ENCODE measurements at places on chromosomes 11 and 22. TPM values are rescaled to one million over a fixed set of nuclear protein-coding genes. Genes with fewer than 3 reads are reported as not detected.
A peak's percentile ranks its signal among the peaks of the same experiment; 100 is the strongest.

- DNase-seq: no peak
Measured at GRCh38 chr11:81484196-81484595, 1249.5 kb downstream of the FAM181B start.

- DNase-seq: no peak
Measured at GRCh38 chr11:44837661-44838060, 110.9 kb downstream of the TSPAN18 start.

DNA sequence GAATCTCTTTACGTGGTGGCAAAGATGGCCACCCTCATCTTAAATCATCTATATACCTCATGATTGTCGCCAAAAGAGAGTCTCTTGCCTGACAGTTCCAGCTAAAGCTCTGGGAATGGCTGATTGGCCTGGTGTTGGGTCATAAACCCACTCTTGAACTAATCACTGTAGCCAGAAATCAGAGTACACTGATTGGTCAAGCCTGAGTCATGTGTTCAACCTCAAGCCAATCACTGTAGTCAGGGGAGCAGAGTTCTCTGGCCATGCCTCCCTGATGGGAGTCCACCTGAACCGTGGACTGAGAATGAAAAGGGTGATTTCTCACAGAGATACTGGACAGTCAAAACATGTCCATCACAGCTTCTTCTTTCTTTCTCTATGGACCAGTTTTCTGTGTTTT lies 45.8 kb downstream of the RCN1 start:
- no peak for DNase-seq

- peak; percentile 53 for DNase-seq
Measured at GRCh38 chr22:36052505-36052941, 23.9 kb upstream of the RBFOX2 start.

- DNase-seq: no peak
Measured at GRCh38 chr22:23892130-23892529, 2.1 kb upstream of the MIF start.

DNA sequence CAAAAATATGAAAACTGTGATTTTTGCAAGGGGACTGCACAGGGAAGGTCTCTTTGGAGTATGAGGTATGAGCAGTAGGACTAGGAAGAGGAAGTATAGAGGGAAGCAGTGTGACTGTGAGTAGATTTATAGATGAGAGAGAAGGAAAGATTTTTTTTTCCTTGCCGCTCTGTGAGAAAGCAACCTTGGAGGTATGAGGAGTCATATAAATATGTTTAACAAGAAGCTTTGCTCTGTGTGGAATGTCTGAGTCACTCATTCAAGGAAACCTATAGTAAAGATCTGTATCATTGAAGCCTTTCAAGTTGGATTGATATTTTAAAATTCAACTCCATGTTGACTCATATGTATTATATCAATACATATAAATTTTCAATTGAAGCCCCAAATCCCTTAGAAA lies 26.2 kb downstream of the DNHD1 start:
- peak; percentile 54 for DNase-seq

DNA sequence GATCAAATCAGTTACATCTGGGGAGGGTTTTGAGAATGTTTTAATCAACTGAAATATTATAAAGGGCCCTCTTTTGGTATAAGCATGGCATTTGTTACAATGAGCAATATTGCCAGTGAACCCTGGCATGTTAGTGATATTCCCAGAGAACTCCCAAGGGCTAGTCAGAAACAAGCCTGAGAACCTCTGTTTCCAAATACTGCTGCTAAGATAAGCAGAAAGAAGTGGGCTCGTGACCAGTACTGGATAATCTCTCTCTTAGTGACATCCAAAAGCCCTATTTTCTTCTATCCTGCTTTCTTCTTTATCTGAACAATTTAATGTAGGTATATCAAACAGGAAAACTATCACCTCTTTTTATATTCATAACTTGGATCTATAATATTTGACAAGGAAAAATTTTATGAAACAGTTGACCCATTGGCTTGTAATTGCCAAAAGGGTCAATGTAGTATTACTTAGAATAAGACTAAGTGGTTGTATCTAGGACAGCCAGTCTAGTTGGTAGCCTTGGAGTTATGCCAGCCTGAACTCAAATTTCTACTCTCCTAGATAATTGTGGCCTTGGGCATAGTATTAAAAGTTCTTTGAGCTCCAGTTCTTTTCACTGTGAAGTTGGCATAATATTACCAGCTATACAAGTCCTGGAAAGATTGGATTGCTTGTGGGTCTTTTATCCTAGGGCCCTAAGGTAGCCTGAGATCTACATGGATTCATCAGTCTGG lies 15.7 kb downstream of the CAT start:
- DNase-seq: no peak

DNA sequence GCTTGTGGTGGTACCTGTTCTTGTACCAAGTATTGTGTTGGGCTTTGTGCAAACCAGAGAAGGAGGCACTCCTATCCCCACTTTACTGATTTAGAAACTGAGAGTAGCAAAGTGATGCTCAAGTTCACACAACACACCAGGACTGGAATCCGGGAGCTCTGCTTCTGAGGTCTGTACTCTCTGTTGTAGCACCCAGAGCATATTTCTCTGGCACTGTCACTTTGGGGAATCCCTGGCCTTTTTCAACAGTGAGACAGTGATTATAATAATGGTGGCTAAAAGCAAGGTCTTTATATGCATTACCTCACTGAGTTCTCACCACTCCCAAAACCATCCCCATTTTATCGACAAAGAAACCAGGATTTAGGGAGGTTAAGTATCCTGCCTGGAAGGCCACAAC lies 362.4 kb downstream of the TENM4 start:
- no peak for DNase-seq

GRCh38 chr11:28849053-28849452 lies 740.9 kb downstream of the METTL15 start:
- no peak for DNase-seq

DNA sequence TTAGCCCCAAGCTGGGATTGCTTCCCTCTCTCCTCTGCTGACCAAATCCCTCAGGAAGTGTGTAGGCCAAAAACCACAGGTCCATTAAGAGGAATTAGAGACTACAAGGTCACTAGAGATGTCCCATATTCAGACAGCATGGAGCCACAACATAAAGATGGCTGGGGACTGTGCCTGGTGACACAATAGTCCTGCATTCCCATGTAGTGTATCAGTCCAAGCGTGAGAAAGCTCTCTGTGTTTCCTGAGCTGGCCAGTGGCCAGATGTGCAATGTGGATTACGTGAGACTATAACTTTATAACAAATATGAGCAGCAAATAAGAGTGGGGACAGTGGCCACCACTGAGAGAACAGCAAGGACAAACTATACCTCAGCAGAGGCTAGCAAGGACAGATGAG lies 7.6 kb upstream of the MS4A10 start:
- peak; percentile 10 for DNase-seq

DNA sequence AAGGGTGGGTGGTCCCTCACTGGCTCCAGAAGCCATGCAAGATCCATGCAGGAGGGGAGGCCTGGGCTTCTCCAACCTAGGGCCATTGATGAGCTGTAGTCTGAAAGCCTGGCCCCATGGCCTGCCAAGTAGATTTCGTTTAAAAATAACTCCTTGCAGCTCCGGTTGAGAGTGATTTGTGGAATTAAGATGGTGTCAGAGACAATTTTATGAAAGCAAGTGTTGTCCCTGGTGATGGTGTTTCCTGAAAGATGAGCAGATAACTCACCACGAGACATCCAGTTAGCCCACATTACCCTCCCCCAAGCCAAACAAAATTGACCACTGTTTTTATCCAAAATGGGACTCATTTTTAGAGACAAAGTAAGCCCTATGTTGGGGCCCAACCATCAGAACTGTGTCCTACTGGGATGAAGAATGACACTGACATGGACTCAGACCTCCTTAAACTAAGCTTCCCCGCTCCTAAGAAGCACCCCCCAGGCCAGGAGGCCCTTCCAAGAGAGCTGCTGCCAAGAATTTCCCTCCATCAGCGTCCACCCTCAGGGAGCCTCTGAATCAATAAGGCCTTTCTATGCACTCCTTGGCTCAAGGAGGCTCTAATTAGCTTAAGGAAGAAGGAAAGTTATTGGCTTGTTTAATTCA lies 174.2 kb upstream of the NCAM1 start:
- no peak for DNase-seq

DNA sequence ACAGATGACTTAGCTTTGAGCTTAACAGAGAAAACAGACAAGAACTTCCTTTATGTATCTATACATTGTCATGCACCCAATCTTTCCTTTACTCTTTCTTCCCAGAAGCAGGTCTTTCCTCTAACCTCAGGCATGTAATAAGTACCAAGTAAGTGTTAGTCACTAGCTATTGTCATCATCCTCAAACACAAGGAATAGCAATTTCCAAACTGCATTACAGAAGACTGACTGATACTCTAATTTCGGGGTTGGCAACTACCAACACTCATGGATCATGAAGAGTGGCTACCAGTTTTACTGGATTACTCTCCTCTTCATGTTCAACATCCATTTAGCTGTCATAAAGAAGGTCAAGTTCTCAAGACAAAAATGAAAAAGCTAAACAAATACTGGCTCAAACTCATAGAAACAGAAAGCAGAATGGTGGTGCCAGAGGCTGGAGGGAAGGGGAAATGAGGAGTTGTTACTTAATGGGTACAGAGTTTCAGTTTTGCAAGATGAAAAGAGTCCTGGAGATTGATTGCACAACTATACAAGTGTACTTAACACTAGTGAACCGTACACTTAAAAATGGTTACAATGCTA lies 111.6 kb downstream of the SIK3 start:
- DNase-seq: peak; percentile 83

DNA sequence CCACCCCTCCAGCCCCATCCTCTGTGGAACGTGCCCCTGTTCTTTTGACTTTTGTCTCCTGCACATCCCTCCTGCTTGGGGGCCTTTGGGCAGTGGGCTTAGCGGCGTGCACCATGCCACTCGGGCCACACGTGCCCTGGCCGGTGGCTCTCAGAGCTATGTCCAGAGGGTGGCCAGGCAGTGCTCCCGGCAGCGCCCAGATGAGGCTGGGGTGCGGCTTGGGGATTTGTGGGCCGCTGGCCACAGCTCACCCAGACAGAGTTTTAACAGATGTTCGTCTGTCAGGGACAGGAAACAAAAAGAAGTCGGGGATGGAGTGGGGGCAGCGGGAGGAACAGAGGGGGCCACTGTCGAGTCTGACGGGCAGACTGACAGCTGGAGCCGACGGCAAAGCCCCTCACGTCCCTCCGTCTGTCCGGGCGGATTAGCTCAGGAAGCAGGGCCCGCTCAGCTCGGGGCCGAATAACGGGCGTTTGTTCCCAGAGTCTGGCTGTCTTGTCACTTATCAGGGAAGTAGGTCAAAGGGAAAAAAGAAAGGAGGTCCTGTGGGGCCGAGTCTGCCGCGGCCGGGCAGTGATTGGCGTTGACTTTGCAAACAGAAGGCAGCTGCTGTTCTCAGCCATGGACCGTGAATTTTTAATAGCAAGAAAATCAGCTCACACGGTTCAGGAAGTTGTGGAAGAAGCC lies 61.6 kb downstream of the LRP5 start:
- DNase-seq: no peak

- no peak for DNase-seq
Measured at GRCh38 chr11:79076526-79077115, 364.2 kb downstream of the TENM4 start.

- DNase-seq: no peak
Measured at GRCh38 chr11:95284057-95285052, 53.4 kb upstream of the SESN3 start.

- DNase-seq: no peak
Measured at GRCh38 chr22:41848468-41848867, 15.6 kb downstream of the SREBF2 start.

DNA sequence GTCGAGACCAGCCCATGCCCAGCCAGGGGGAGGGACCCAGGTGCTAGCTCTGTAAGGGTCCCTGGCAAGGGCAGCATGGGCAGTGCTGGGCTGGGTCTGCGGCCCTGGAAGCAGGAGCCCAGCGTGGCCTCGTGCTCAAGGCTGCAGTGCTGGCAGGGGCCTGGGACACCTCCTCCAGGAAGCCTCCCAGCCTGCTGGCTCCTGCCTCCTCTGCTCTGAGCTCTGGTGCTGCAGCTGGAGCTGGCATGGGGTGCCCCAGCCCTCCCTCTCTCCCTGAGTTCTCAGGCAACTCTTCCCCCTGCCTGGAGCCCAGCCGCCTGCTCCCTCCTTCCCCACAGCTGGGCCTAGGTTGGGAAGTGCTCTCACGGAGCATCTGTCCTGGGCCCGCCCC lies 6.8 kb downstream of the INS start:
- DNase-seq: no peak

DNA sequence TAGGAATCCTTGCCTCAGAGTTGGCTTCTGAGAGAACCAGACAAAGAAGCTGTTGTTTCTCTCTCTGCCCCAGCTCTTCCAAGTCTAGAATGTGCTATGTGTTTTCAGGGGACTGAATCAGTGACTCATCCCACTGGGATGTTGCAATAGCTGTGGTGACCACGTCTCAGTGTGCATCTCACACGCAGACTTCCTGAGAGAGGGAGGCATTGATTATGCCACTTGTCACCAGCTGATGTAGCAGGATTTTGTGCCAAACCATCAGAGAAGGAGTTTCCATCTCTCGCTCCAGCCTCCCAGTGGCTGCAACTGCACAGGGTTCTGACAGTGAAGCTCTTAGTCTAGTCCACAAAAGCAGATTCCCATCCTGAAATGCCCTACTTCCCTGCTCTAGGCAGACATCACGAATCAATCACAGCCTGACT lies 455.8 kb downstream of the MIAT start:
- peak; percentile 97 for DNase-seq

GRCh38 chr11:61509043-61510029 lies 787 bp downstream of the LRRC10B start:
- peak; percentile 42 for DNase-seq

GRCh38 chr22:27714068-27714467 lies 87.5 kb downstream of the MN1 start:
- no peak for DNase-seq

- no peak for DNase-seq
Measured at GRCh38 chr22:39935116-39935515, 25.1 kb upstream of the TMA7B start.

GRCh38 chr11:9367551-9367950 lies 16.9 kb upstream of the IPO7 start:
- no peak for DNase-seq

Gene OR5P2
- total RNA-seq: 0.10 TPM

Gene C11orf21
- total RNA-seq: 0.10 TPM

Gene BAIAP2L2
- 1.9 TPM for total RNA-seq

Gene CARD10
- total RNA-seq: 46.0 TPM

Gene OSBP2
- total RNA-seq: 1.5 TPM

Gene MOV10L1
- total RNA-seq: not detected

Gene PANX3
- total RNA-seq: not detected

Gene APOBEC3B
- total RNA-seq: 0.15 TPM

Gene HMOX1
- total RNA-seq: 97.1 TPM

Gene NLRP14
- total RNA-seq: 0.10 TPM

Gene TRIM29
- 0.69 TPM for total RNA-seq

Gene NRXN2
- total RNA-seq: not detected

Gene ATM
- total RNA-seq: 49.7 TPM

Gene SAA4
- 7.5 TPM for total RNA-seq

Gene NPAS4
- total RNA-seq: not detected

Gene RFPL2
- 0.10 TPM for total RNA-seq

Gene POTEH
- total RNA-seq: not detected

Gene FXYD2
- 361 TPM for total RNA-seq

Gene LMO2
- total RNA-seq: 4.3 TPM

Gene CCDC116
- not detected for total RNA-seq
